Fibroblast of upper back skin (primary cell): ENCODE measurements at places on chromosomes 6 and 20.
A peak's percentile ranks its signal among the peaks of the same experiment; 100 is the strongest.

DNA sequence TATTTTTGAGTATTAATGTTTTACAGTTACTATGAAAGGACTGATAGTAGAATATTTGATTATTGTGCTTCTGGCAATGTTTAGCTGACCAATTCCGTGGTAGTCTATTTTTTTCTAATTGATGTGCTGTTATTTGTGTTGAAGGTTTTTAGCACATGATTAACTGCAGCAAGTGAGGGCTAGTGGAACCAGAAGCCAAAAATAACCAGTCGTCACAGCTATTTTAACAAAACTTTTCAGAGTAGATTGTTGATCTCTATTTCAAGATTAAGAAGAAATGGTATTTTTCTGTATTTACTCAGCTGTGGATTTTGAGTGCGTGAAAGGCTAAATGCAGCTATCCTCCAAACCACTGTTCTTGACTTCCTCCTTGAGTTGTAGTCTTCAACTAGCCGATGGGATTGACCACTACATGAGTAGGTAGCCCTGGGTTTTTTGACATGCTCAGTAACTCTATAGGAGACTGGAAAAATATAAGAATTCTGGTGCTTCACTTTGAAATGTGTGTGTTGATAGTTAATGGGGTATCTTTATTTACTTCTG, 258.0 kb downstream of the ZFAND3 start:
- no peak for DNase-seq

GRCh38 chr6:89161326-89162046, 15.6 kb downstream of the PM20D2 start:
- DNase-seq, result peak; percentile 56

GRCh38 chr6:150372051-150372450, 3.2 kb downstream of the IYD start:
- no peak for DNase-seq

DNA sequence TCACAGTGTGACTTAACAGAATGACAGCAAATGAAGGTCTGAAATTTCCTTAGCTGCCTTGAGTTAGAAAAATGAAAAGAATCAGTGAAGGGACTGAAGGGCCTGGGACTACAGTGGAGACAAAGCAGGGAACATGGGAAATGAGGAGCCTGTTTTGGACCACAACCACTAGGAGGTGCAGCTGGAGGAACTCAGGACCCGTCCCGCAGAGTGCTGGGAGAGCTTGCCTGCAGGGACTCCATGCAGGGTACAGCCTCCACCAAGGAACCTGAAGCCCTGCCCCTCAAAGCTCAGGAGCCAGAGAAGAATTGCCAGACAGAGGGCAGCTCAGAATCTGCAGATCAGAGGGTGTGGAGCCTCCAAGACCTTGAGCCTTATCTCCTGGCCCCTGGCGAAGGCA, 50.7 kb downstream of the LRFN2 start:
- peak; percentile 4 for DNase-seq

GRCh38 chr6:90127595-90127994, 169.0 kb downstream of the BACH2 start:
- DNase-seq, result no peak

GRCh38 chr6:4687989-4688947, 87.9 kb upstream of the CDYL start:
- DNase-seq, result peak; percentile 62

GRCh38 chr20:8155812-8156211, 23.7 kb downstream of the PLCB1 start:
- DNase-seq, result no peak

DNA sequence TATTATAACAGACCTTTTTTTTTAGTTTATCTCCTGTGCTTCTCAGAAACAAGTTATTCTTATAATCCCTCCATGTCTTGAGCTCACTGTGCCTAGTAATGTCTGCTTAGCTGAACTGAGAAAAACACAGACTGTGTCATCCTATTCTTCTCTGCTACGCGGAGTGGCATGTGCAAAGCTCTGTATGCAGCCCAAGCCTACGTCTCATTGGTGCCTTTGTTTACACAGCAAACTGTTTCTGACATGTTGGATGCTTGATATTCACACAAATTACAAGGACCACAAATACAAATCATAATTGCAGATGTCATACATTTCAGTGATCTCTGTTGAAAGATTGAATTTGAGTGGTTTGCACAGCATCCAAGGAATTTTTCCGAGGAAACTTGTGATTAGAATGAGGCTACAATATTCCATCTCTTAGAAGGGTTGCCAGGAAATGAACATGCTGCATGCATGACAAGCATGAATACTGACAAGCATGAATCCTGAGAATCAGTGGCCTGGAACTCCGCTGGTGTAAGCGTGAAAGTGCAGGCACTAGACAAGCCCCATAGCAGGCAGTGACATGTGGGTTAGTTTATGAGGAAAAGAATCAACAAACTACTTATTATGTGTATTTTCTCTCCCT, 128.4 kb upstream of the SGK1 start:
- DNase-seq, result peak; percentile 88

DNA sequence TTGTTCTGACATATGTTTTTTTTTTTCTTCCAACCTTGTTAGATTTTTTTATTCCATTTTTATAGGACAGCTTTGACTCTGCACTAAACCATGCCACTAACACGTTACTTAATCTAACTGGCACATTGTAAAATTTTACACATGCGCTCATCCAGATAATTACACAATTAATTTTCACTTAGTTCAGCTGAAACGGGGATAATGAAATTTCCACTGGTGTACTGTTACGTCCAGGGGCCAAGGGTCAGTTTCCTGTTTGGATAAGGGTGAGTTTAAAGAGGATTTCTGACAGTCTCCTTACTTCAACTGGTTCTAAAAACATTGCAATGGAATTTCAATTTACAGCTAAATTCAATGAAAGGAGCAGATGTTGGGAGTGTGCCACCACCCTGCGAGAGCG, 221.8 kb upstream of the CEP162 start:
- DNase-seq, result no peak

DNA sequence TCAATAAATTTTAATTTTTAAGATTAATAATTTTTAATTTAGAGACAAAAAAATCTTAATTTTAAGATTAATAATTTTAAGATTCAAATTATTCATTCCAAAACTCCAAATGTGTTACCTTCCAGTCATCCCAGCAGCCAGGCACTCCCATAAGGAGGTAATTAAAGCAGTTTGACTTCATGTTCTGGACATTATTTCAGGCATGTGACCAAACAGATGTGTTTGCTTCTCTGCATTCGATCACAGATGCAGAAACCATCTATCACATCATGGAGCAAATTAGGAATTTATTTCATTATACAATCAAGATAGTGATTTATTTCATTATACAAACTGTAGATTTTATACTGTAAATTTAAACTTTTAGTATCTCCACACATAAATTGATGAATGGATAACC, 150.3 kb downstream of the AKAP7 start:
- no peak for DNase-seq

DNA sequence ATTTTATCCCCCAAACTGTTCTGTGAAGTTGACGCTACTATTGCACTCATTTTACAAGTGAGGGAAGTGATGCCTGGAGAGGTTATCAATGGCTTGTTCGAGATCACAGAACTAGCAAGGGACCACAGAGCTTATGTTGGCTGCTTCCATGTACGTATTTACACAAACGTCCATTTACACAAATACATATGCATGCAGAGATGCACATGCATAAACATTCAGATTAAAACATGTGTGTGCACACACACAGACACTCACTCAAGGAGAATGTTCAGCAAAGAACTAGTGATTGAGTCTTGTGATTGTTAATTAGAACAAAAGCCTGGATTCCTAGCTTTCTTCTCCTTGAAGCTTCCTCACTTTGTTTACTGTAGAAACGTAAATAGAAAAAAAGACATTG, 321.5 kb upstream of the CHD6 start:
- DNase-seq, result no peak
